NCI-H226 (cell line): ENCODE measurements at places on chromosomes 5 and 9.

GRCh38 chr9:136328622-136329041, 1.3 kb downstream of the GPSM1 start:
- DNase-seq = no peak

GRCh38 chr5:176912115-176912514, 13.0 kb upstream of the HK3 start:
- no peak for DNase-seq

GRCh38 chr5:181114844-181115778, 15.9 kb downstream of the OR2V1 start:
- DNase-seq = no peak

GRCh38 chr9:76583256-76583655, 124.3 kb downstream of the GCNT1 start:
- no peak for DNase-seq

DNA sequence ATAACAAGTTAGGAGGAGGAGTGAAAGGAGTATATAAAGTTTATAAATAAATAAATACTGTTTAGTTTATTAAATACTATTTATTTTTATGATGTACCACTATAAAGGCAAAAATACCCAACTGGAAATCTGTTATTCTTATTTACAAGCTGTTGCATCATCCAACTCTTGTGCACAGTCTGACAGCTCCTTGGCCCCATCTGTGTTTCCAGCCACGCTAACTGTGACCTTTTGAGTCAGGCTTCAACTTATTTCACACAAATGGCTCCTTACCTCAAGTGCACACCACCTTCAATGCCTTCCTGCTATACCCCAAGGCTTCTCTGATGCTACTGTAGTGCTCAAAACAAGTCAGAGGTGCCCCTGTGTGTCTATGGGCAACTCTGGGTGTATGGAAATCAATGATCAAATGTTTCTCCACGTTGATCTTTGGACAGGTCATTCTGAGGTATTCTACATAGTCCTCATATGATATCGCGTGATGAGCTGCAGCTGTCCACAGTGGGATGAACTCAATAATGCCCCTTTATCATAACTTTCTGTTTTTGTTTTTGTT, 303.2 kb upstream of the GRAMD2B start:
- DNase-seq = no peak

- peak; percentile 3 for DNase-seq
Measured at GRCh38 chr9:28678097-28678496, 1104.8 kb upstream of the C9orf72 start.

GRCh38 chr5:122311961-122312590, at the start of gene SNCAIP:
SNCAIP (plus strand) TSS chr5:122312237; CDS start chr5:122391135, 78,898 bp downstream.
- no peak for DNase-seq

- no peak for DNase-seq
Measured at GRCh38 chr5:131394128-131394527, 130.3 kb downstream of the CDC42SE2 start.

DNA sequence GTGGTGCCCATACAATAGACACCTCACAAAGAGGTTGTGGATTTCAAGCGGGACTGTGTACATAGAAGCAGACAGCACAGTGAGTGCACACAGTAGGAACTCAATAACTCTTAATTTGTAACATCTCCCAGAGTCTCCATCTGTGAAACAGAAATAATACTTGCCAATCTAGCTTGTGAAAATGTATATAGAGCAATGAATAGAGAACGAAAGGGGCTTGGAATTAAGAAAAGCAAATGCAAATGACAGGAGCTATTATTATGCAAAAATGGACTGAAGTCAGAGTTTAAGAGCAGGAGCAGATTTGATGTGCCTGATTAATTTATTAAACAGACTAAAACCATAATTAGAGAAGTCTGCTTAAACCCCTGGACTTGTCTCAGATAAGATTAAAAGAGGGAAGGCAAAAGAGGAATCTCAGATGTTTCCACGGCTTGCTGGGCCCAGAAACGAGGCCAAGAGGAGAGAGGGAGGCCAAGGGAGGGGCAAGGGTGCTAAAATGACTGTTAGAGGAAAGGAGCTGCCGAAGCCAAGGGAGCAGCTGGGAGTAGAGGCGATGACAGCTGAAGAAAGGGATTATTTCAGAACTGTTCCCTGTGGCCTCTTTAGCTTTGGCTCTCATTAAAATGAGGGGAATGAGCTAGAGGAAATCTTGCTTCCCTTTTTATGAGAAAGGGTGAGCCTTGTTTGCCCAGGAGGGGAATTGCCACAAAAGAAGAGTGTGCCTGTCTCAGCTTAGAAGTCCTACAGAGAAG, 72.1 kb downstream of the FEM1C start:
- DNase-seq = no peak

- DNase-seq = no peak
Measured at GRCh38 chr5:173691931-173692330, 75.5 kb upstream of the BOD1 start.

DNA sequence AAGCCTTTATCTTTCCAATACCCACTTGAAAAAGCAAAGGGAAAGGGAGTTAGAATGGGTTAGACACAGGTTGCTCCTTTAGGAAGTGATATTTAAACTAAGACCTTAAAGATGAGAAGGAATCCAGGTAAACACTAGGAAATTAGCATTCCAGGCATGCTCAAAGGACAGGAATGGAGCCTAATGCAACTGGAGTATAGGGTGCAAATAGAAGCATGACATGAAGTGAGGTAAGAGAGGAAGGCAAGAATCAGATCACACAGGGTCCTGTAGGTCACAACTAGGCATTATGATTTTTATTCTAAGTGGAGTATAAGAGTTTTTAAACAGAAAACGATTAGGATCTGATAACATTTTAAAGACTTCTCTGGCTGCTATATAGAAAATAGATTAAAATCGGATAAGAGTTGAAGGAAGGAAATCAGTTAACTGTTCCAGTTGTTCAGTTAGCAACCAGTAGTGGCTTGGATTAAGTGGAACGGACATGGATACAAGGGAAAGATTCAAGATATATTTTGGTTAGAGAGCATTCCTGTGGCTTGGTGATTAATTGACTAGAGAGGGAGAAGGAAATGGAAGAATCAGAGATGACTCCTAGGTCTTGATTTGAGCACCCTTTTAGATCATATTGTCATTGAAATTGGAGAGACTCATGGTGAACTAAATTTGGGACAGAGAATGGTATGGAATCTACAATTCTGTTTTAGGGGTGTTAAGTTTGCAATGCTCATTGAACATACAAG, 95.9 kb downstream of the FBXO4 start:
- peak; percentile 26 for DNase-seq

- no peak for DNase-seq
Measured at GRCh38 chr5:158637039-158637438, 462.7 kb downstream of the EBF1 start.

GRCh38 chr9:4615251-4615650, 46.8 kb upstream of the PLPP6 start:
- DNase-seq = no peak

DNA sequence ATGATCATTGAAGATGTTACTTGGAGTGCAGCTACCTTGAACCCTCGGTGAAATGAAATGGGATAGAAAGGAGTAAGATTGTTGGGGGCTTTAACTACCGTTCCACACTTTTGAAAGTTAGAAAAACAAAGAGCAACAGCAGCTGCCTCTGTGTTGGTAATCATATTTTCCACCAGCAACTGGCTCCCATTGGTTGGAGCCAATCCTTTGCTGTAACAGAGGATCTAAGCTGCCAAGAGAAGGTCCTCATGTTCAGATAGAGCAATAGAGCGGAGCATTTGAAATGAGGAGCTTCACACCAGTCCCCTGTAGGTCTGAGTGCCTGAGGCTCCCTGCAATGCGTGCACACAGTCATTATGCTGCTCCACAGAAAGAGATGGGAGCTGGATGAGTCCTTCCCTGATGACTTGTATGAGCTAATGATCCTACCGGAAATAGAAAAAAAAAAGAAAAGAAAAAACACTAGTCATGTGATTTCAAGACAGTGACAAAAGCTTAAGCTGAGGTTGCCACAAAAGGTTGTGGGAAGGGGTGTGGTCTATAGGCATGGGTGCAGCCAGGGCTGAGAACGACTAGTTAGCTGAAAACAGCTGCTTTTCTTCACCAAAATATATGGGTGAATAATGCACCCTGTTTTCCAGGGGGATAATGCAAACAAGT, 300.7 kb downstream of the MLLT3 start:
- DNase-seq = no peak

- DNase-seq = no peak
Measured at GRCh38 chr5:142046191-142046590, 33.4 kb upstream of the GNPDA1 start.

DNA sequence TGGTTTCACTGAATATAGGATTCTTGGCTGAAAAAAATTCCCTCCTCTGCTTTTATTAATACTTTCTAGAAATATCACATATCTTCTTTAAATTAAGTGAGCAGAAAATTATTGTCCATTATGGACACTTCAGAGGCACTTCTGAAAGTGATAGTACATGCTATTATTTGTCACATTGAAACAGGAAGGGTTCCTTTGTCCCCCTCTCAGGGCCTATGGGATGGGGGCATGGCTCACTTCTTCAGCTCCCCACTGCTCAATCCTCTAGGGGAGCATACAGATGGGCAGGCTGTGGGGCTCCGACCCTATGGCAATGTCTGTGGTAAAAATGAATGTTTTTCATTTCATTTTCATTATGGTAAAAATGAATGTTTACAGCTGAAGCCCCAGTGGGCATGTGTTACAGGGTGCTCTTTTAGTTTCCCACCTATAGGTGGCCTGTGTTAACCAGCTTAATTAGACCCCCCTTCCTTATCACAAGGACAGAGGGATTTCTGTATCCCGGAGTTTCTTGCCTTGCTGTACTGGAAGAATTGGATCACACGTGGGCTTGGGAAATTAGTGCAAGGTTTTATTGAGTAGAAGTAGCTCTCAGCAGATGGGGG, 1225.2 kb downstream of the PTPRD start:
- no peak for DNase-seq

- DNase-seq = no peak
Measured at GRCh38 chr9:92654481-92655301, 15.2 kb downstream of the IPPK start.

GRCh38 chr9:89291741-89292140, 19.3 kb upstream of the CKS2 start:
- DNase-seq = no peak

GRCh38 chr5:150599917-150600511, 40.4 kb upstream of the SYNPO start:
- DNase-seq = peak; percentile 86

DNA sequence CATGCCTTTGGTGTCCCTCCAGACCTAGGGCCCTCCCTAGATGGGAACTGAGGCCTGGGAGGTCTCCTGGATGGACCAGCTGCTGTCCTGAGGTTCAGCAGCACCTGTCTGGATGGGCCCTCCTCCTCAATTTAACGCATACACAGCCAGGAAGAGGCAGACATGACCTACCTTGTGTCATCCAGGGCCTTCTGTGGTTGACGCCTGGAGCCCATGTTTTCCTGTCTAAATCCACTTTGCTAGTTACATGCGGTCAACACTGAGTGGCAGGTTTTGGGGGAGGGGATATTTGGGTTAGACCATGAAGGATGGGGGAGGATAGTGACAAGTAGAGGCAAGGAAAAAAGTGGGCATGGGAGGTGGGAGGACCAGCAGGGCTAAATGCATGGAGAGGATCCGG, 3.1 kb upstream of the STC2 start:
- no peak for DNase-seq

GRCh38 chr9:36140086-36141084, 3.9 kb downstream of the GLIPR2 start:
- DNase-seq = no peak

DNA sequence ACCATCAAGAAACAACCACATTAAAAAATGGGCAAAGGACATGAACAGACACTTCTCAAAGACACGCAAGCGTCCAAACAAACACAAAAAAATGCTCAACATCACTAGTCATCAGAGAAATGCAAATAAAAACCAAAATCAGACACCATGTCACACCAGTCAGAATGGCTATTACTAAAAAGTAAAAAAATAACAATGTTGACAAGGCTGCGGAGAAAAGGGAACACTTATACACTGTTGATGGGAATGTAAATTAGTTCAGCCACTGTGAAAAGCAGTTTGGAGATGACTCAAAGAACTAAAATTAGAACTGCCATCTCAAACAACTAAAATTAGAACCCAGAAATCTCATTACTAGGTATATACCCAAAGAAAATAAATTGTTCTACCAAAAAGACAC, 80.4 kb downstream of the CAAP1 start:
- no peak for DNase-seq

GRCh38 chr5:2523180-2523579, 228.3 kb downstream of the IRX2 start:
- no peak for DNase-seq

DNA sequence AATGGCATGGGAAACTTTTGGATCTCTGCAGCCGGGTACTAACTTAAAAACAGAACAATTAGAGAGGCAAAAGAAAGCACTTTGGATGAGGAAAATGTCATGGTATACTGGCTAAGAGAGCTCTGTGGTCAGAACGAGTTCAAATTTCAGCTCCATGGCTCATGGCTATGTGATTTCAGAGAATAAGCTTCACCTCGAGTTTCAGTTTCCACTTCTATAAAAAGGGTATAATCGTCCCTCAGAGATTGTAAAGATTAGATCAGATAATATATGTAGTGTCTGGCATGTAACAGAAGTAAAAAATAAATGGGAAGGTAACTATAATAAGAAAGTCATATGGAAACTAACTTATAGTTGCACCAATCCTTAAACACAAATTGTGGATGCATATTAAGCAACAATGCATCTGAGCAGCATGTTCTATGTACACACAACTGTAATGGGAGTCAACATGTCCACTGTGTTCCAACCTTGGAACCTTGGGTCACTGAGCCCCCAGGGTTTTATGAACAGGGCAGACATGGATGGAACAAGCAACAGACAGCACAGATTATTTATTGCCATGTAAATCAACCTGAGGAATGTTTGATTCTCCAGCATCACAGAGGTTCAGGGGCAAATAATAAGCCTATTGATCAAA, 145.4 kb downstream of the MAPKAP1 start:
- no peak for DNase-seq
